Mesenteric fat pad (tissue), 1 donor: ENCODE measurements at places on chromosomes 4 and X. TPM values are rescaled to one million over a fixed set of nuclear protein-coding genes. Genes with fewer than 3 reads are reported as not detected.

- no peak for DNase-seq
Measured at GRCh38 chrX:155662282-155662681, 49.5 kb upstream of the TMLHE start.

DNA sequence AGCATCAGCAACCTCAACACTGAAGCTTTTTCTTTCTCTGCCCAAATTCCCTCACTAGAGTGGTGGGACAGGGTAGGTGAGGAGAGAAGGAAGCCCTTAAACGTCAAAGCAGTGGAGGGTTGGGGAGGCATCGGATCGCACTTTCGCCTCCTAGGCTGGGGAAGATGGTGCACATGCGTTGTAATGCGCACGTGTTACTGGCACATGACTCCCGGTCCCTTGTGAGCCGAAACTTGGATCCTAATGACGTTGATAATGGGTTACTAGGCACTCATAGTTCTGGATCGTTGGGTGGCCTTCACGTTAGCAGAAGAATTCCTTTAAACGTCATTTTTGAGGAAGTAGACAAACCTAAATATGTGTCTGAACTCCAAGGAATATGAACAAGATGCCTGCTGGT is at the start of gene CBLL2:
Gene CBLL2, plus strand, starts transcription at position 301 of the 400 bp plus-strand sequence. Its CDS starts 79 bp downstream, at position 380.
- no peak for DNase-seq

DNA sequence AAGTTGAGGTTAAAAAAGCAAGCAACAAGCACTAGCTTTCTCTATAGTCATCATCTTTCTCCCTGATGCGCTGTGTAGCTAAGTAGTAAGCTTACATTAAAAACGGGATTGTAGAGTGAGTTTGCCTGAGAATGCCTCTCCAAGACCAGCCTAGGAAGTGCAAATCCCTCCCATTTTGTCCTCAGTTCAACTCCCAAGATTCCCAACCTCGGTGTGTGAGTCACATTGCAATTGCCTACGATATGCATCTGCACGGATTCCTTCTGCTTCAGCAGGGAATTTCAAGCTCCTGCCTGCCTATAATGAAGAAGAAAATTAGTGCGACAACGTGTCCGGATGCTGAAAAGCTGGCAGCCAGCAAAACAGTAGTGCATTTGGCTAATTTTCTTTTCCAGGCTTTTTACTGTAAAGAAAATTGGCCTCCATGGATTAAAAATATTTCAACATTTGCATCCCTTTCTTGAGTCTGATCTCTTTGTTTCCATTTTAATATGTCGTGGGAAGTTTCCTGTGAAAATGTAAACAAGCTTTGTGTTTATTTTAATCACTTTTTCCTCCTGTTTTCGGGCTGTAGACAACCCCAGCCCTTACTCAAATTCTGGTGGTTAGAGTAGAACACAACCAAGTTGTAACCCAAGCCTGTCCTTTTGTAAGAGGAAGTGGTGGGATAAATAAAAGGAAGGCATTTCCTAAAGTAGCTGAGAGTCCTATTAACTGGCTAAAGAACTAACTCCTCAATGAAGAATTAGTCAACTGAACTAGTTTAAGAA is 58.4 kb upstream of the TET2 start:
- DNase-seq: no peak

DNA sequence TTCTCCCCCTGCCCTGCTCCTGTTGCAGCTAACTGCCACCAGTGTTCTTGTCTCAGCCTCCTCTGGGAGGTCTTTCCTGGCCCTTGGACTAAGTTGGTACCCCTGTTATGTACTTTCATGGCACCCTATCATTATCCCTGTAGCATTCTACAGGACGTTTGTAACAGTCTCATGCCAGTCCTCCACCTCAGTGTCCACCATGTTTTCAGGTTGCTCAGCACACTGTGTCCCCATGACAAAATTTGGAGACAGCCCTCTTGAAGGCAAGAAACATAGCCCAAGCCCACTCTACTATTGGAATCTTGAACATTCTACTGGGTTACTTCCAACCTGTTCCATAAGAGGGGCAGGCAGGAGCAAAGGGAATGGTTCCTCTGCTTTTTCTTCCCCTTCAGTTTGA is 194.4 kb upstream of the ANXA3 start:
- DNase-seq: no peak

DNA sequence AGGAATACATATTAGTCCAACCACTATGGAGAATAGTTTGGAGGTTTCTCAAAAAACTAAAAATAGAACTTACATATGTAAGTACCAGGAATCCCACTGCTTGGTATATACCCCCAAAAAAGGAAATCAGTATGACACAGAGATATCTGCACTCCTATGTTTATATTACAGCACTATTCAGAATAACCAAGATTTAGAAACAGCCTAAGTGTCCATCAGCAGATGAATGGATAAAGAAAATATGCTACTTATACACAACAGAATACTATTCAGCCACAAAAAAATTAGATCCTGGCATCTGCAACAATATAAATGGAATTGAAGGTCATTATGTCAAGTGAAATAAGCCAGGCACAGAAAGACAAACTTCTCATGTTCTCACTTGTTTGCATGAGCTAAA is 27.5 kb upstream of the ABCG2 start:
- no peak for DNase-seq

CSAG3 gene
- not detected for total RNA-seq

DNA sequence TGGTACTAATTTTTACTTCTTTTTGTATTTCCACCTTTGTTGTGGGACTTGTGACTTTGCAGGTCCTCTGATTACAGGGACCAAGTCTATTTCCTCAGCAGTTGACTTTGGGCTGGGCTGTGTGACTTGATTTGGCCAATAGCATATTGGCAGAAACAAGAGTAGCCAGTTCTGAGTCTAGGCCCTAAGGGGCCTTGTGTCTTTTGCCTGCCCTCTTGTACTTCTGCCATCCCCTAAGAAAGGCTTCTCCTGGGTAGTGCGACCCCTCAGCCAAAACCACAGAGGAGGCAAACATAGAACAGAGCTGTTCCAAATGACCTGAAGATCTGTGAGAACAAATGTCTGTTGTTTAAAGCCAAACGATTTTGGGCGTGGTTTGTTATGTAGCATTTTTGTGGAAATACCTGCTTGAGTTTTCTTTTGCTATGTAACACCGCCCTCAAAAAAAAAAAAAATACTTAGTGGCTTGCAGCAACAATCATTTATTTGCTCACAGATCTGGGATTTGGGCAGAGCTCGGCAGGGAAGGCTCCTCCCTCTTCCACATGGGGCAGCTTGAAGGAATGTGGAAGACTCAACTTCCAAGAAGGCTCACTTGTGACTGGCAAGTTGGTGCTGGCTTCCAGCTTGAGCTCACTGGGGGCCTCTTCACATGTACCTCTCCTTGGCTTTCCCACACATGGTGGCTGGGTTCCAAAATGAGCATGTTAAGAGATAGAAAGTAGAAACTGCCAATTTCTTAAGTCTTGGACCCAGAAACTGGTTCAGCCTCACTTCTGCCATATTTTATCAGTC is 423.0 kb upstream of the CNKSR2 start:
- no peak for DNase-seq

SHISA3 gene
- 0.48 TPM for total RNA-seq

DNA sequence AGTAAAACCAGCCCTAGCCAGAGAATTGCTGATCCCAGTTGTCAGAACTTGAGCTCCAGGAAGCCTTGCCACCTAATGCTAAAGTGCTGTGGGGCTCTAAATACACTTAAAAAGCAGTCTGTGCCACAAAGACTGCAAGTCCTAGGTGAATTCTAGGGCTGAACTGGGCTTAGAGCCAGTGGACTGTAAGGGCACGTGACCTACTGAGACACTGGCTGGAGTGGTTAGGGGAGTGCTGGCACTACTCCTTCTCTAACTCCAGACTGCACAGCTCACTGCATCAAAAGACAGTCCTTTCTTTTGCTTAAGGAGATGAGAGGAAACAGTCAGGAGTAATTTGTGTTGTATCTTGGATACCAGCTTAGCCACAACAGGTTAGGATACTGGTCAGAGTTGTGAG is 1240.2 kb downstream of the FAM133A start:
- DNase-seq: no peak

- no peak for DNase-seq
Measured at GRCh38 chr4:124833831-124834505, 121.4 kb upstream of the ANKRD50 start.

DNA sequence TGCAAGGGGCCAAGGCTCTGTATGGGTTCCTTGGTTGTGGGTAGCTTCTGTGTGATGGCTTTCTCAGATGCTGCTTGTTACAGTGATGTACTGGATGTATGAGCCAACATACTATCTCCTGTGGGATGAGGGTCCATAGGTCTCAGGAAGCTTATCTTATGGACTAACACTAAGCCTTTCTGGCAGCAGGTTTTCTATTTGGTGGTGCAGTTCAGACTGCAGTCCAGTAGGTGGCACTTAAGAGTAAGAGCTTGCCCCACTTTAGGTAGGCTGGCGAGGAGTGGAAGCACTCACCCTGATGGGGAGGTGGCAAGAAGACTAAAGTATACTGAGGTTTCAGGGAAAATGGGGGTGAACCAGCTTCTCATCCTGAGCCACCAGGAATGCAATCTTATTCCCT is 306.7 kb upstream of the MAOA start:
- DNase-seq: no peak

- DNase-seq: no peak
Measured at GRCh38 chr4:174629265-174629664, 107.0 kb upstream of the HPGD start.

GRCh38 chrX:108070891-108071290 is 20.5 kb downstream of the PSMD10 start:
- no peak for DNase-seq

- DNase-seq: no peak
Measured at GRCh38 chr4:77251751-77252150, 94.7 kb downstream of the CCNG2 start.
